ENCODE measurements at places on chromosomes 3 and 15.
A peak's percentile ranks its signal among the peaks of the same experiment; 100 is the strongest.

DNA sequence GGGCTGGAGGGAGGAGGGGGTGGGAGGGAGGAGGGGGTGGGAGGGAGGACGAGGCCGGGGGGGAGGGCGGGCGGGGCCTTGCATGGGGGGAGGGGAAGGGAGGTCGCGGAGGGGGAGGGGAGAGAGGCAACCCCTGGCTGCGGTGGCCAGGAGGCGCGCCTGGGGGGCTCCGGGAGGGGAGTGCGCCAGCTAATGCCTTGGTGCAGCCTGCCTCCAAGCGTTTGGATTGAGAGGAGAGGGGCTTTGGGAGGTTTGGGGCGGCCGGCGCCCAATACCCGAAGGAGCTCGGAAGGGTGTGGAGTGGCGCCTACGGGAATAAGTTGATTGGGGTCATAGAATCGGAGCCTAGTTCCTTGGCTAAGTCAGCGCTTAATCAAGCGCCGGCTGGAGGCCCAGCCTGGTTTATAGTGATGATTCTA is 557 bp downstream of the TFG start:
- DNase-seq = peak; percentile 32

DNA sequence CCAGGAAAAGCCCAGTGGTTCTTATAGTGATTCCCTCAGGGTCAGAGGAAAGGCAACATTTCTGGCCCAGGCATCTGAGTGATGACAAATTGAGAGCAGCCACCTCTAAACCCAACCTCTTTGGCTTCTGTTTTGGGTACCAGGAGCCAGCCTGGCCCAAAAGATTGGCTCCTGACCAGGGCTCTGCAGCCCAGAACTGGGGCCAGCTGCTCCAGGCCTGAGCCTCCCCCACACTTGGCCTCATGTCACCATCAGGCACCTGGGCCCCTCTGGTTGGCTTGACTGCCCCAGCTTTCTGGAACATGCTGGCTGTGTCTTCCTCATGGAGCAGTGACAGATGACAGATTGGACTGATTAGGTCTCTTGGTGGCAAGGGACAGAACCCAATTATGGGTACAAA is 26.0 kb upstream of the HCN4 start:
- peak; percentile 2 for DNase-seq

- DNase-seq = peak; percentile 61
These were observed 23.8 kb upstream of the CNBP start for GRCh38 chr3:129207479-129207878.

- no peak for DNase-seq
These were observed 27.9 kb upstream of the SFMBT1 start for GRCh38 chr3:53073553-53074365.

DNA sequence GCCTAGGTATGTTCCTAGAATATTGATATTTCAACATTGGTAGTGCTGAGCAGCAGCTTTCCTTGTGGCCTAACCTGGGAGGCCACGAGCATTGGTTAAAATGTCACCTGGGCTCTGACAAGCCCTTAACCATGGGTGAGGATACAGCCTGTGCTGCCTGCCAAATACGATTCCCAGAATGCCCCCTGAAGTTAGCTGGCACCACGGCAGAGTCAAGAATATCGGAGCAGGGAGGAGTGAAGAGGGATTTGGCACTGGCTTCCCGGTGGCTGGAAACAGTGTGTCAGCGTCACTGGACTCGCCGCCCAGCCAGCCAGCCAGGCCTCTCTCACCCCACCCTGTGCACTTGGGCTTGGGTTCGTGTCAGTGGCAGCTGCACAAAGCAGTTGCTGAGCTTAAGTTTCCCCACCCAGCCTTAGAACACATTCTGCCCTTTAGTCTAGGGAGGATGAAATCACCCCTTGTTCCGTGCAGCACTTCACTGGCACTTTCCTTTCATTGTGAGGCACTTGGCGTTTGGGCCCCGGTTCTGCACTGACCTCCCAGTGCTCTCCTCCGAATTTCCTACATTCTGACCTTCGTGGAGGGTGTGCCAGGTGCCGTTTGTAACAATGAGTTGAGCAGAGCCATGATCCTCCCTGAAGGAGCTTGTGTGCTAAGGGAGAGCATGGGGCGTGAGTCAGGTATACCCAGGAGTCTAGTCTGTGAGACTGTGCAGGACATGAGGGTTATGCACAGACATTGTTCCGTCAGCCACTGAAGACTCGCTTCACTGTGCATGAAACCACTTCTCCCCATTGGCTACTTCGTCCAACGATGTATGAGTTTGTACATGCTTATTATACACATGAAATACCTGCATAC is 152.8 kb upstream of the BHLHE40 start:
- DNase-seq = no peak

DNA sequence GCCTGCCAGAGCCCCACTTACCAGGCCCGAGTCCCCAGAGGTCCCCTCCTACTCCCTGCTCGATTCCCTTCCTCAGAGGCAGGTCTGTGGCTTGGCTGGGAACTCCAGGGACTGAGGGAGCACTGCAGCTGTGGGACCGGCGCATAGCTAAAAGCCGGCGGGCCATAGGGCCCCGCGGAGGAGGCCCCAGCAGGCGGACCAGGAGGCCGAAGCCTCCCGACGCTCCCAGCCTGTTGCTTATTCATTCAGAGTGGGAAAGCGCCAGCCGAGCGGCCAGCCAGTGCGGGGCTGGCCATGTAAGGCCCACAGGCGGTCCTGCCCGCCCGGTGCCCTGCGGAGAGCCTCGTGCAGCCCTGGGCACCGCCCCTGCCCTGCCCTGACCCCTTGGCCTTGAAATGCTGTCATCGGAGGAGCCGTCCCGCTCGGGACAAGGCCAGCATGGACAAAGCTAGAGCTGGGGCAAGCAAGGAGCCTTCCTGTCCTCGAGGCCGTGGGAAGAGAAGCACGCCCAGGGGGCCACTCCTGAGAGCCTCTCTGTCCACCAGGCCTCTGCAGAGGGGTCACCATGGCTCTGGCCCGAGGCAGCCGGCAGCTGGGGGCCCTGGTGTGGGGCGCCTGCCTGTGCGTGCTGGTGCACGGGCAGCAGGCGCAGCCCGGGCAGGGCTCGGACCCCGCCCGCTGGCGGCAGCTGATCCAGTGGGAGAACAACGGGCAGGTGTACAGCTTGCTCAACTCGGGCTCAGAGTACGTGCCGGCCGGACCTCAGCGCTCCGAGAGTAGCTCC is at the start of gene LOXL1:
Gene LOXL1, plus strand, starts transcription at position 244 of the 784 bp plus-strand sequence. Its CDS starts 322 bp downstream, at position 566.
- peak; percentile 20 for DNase-seq

DNA sequence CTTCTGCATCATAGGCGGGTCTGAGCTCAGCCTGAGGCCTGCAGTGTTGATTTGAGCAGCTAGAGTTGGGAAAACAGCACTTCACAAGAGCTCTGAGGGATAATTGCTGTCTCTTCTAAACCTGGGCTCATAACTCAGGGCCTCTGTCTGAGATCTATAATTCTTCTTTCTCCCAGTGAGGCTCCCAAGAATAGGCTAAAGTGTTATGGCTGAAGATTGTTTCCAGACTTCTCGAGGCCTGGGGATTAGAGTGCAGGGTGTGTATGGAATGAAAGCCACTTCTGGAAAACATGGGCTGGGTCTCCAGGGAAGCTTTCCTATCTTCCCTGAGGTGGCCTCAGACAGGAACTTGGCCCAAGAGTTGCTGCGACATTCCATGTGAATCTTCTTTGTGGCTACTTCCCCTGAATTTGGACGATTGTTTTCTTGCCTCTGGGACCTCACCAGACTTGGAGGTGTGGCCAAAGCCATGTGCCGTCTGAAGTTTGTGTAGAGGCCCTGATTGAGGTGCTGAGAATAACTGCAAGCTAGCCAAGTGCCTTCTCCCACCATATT is 26.5 kb downstream of the MTMR14 start:
- no peak for DNase-seq

GRCh38 chr15:68187559-68187958 is 17.6 kb downstream of the CALML4 start:
- peak; percentile 51 for DNase-seq

- DNase-seq = no peak
These were observed 60.3 kb downstream of the EOMES start for GRCh38 chr3:27661797-27662196.
